ENCODE measurements at places on chromosomes 7 and 10. TPM values are rescaled to one million over a fixed set of nuclear protein-coding genes. Genes with fewer than 3 reads are reported as not detected.

SDK1 gene
- 0.21 TPM for total RNA-seq

ARF5 gene
- total RNA-seq, result 296 TPM

CFTR gene
- total RNA-seq, result not detected

PDE1C gene
- not detected for total RNA-seq

ZNF488 gene
- total RNA-seq, result 2.3 TPM

GARIN1A gene
- total RNA-seq, result 0.21 TPM

ZSCAN21 gene
- 7.9 TPM for total RNA-seq
